Stimulated activated CD4-positive, alpha-beta T cell treated with anti-CD3 and anti-CD28 coated beads, Interleukin-4, amount 100 ng/mL, for 1 hour (primary cell): ENCODE measurements at places on chromosomes 11 and 22.

- DNase-seq, result no peak
Measured at GRCh38 chr11:7612056-7612660, 61.1 kb downstream of the CYB5R2 start.

GRCh38 chr22:35634943-35635540 lies 13.2 kb upstream of the APOL6 start:
- DNase-seq, result no peak

GRCh38 chr22:29733362-29734201 lies 13.8 kb downstream of the CABP7 start:
- no peak for DNase-seq

DNA sequence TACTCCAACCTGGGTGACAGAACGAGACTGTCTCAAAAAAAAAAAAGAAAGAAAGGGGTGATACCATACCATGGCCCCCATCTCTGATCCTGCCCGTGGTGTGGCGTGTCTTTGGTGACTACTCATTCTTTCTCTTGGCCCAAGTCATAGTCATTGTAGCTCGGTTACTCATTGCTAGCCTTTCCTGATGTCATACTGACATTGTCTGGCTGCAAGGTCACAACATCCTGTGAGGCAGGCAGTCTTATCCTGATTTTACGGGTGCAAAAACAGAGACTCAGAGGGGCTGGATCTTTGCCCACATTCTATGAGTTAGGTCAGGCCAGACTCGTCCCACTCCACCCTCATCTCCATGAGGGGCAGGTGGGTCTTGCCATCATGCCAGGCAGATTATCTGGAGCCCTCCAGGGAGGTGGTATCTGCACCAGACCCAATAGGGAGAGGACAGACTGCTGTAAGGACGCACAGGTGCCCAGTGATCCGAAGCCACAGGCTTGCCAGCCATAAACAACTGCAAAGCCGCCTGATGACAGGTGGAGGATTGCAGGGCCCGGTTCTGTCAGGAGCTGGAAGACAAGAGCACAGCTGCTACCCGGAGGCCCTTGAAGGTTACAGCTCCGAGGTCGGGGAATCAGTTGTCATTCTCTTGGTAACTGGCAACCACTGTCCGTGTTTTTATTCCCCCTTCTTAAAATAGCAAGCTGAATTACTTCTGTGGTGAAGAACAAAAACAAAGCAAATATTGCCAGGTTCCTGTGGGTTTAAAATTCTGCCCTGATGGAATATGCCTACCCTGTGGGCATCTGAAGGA lies 13.8 kb downstream of the TOM1 start:
- DNase-seq, result no peak

- DNase-seq, result no peak
Measured at GRCh38 chr11:44018829-44019228, 29.0 kb upstream of the ACCSL start.

DNA sequence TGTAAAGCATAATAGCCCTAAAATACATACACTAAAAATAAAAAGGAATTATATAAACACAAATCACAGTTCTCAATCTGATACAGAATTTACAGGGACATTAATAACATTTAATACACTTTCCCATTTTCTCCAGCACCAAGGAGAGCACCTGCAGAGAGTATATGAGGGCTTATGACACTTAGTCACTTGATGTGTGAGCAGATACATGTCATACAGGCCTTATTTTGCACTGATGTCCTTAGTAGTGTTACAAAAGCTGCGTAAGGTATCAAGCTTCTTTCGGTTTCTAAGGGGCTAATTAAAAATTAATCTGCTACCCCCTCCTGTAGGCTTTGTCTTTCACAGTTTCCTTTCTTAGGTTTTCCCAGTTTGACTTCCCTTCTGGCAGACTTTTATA lies 61.3 kb downstream of the TRIM44 start:
- no peak for DNase-seq

DNA sequence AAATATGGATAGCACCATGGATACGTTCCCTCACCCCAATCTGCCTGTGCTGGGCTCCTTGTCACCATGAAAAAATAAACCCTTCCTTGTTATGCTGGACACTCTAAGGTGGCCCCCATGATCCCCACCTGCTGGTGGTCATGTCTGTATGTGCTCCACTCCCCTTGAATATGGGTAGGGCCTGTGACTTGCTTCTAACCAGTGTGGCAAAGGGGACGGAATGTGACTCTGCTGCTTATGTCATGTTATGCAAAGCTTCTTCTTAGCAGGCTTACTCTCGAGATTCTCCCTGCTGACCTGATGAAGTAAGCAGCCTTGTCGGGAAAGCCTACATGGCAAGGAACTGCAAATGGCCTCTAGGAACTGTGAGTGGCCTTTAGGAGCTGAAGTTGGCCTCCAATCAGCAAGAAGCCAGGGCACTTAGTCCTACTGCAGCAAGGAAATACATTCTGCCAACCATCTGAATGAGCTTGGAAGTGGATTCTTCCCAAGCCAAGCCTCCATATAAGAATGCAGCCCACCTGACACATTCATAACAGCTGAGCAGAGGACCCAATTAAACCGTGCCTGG lies 159.9 kb downstream of the CCDC34 start:
- DNase-seq, result no peak

DNA sequence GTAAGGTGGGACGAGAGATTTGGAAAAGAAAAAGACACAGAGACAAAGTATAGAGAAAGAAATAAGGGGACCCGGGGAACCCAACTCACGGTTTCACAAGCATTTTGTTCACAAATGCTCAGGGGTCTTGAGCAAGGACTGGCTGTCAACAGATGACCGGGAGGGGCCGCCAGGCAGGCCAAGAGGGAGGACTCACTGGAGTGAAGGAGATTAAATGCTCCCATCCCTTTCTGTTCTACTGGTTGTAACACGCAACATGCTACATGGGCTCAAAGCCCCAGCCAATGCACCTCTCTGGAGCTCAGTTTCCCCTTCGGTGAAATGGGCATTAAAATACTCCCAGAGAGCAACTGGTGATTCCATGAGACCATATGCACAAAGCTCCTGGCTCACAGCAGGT lies 13.4 kb downstream of the SHANK2 start:
- no peak for DNase-seq

GRCh38 chr11:69145050-69145380 lies 10.7 kb upstream of the SMIM38 start:
- DNase-seq, result no peak

GRCh38 chr22:20528405-20528978 lies 21.1 kb downstream of the MED15 start:
- no peak for DNase-seq

DNA sequence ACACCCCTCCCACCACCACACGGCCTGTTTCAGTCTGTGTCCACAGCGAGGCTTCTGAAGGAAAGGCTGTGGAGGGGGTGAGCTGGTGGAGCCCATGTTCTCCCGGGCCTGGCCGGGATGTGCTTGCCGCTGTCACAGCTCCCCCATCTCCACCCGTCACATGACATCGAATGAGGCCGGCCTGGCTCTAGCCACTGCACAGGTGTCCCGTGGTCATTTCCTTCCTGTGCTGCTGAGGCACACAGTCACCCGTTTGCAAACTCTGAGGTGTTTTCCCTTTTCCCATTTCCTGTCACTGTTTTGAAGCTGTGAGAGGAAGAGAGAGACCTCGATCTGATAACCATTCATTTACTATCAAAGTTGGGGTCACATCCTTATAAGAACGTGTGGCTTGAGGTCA lies 55.7 kb upstream of the CLDN5 start:
- no peak for DNase-seq

- no peak for DNase-seq
Measured at GRCh38 chr11:8503910-8504364, 90.1 kb downstream of the STK33 start.
